ENCODE measurements at places on chromosomes 3 and 15.

- DNase-seq, result no peak
Measured at GRCh38 chr15:99006146-99006545, 1.4 kb downstream of the PGPEP1L start.

DNA sequence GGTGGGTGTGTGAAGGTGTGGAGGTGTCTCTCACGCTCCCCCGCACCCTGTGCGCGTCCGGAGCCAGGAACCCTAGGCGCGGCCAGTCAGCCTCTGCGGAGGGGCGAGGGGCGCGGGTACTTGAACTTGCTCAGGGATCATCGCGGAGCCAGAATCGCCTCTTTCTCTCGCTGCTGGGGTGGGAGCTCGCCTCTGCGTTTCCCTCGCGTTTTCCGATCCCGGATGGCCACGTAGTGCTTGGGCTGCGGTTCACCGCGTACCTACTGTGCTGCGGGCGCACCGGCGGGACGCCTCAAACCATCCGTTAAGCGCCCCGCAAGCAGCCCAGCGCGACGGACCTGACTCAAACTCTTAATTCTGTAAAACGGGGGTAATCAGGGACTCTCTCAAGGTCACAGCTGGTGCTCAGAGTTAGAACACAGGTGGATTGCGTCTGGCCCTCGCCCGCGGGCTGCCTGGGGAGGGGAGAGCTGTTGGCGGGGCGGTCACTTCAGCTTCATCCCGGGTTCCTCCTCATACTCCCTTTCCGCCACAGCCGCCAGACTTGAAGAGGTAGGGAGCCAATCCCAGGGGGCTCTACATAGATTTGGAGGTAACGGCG lies 686 bp downstream of the MYRIP start:
- no peak for DNase-seq

- no peak for DNase-seq
Measured at GRCh38 chr3:188085584-188086560, 68.1 kb upstream of the LPP start.

DNA sequence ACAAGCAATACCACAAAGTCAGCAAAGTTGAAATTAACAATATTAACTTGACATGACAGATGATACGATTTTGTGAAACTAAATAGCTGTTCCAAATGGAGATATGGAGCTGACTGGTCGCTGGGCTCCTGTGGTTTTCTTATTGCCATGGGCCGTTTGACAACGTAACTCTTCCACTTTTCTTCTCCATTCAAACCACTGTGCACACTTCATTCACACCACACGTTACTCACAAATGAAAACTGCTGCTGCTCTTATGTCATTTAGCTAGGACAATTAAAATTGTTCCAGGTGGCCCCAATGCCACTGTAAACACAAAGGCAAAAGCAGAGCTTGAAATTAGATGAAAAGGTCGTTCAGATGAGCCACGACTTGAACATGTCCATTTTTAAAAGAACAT lies 94.0 kb upstream of the VGLL4 start:
- DNase-seq, result no peak

DNA sequence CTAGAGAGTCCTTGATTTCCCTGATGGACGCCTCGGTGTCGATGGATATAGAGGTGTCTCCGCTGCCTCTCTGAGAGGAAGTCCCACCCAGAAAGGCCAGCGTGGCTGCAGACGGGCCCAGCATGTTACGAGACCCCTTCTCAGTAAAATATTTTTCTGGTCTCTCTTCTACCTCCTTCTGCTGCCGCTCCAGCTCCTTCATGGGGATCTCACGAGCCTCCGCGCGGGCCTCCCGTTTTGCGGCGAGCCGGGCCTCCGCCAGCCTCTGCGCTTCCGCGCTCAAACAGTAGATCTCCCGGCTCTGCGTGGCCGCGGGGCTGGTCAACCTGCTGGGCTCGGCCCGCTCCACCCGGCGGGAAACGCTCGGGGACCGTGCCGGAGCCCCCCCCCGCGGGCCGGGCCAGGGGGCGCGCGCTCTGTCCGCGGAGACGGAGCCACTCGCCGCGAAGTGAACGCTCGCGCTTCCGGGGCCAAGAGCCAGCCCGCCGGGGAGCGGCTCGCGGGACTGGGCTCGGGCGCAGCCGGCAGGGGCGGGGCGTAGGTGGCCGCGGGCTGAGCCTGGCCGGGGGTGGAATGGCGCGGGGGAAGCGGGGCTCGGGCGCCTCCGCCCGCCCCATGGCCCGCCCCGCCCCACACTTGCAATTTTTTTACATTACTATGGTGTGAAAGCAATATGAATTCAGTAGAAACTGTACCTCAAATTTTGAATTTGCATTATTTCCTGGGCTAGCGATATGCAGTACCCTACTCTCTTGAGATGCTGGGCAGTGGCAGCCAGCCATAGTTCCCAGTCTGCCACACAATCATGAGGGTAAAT lies 10.2 kb upstream of the KCNMB3 start:
- DNase-seq, result peak; percentile 56

DNA sequence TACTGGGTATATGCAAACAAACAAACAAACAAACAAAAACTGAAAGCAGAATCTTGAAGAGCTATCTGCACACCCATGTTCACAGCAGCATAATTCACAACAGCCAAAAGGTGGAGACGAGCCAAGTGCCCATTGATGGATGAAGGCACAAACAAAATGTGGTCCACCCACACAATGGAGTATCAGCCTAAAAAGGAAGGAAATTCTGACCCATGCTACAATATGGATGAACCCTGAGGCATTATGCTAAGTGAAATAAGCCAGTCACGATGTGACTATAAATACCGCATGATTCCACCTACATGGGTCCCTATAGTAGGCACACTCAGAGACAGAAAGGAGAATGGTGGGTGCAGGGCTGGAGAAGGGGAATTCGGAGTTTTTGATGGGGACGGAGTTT lies 24.1 kb downstream of the XPC start:
- no peak for DNase-seq

DNA sequence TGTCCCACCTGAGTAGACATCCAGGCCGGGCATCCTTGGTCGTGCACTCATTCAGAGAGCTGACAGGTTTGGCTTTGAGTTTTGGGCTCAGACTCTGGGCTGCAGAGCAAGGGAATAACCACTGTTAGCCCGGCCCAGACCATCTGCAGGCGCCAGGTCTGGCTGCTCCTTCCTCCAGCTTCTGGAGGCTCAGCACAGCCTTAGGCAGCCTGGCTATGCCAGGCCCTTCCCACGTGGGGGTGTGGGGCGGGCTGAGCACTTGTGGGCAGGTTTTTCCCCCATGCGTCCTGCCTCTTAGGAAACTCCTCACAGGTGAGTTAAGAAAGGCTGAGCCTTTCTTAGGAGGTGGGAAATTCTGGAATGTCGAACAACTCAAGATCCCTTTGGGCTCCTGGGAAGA lies 11.2 kb downstream of the PLA2G4B start:
- DNase-seq, result peak; percentile 71

DNA sequence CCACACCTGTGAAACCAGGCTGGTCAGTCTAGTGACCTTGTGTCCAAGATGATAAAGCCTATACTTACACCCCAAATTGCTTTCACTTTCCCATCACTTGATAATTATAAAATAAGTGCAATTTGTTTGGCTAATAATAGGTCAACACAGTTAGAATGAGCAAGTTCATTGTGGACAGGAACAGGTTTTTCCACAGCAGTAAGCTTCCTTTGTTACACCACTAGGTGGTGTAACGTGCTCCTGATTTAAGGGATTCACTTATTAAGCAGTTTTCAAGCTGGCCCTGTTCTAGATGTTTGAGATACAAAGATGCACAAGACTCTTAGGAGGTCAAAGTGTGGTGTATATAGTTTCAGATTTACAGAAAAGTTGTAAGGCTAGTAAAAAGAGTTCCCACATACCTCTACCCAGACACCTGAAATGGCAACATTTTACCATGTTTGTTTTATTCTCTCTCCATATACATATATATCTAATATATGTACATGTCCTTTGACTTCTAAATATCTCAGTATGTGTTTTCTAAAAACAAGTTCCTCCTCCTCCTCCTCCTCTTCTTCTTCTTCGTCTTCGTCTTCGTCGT lies 6.8 kb upstream of the MFSD1 start:
- DNase-seq, result peak; percentile 44

- peak; percentile 27 for DNase-seq
Measured at GRCh38 chr3:124663690-124664089, 66.6 kb upstream of the UMPS start.

GRCh38 chr3:192727032-192727847 lies at the start of gene FGF12:
Gene FGF12, minus strand, starts transcription at chr3:192727541.
- peak; percentile 49 for DNase-seq

DNA sequence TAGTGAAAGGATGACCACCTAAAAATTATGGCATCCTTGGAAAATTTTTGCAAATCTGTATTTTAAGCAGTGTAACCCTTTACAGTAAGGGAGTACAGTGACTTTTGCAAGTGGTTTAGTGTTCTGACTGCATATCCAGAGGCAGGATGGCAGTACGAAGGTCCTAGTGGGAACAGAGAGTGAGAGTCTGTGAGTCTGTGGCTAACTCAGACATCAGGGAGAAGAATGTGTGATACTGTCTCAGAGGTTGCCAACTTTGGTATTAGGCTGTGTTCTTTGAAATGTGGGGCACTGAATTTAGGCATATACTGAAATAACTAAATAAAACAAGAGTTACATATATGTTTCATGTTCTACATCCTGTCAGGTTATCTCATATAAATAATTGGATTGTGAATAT lies 25.7 kb downstream of the PRKCI start:
- no peak for DNase-seq

DNA sequence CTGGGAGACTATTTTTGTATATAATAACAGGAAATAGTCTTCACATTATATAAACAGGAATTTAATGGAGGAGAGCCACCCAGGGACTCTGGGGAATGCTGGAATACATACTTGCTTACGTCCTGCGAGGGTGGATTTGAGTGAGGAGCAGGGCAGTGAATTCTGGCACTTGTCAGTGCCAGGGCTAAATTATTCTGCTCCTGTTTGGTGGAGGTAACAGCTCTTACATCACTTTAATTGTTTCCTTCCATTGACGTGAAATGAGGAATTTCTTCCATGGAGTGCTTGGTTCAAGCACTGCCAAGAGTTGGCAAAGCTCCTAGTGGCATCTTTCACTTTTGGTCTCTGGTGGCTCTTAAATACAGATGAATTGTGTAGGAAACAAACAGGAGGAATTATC lies 94.1 kb upstream of the GOLGA8J start:
- DNase-seq, result no peak

DNA sequence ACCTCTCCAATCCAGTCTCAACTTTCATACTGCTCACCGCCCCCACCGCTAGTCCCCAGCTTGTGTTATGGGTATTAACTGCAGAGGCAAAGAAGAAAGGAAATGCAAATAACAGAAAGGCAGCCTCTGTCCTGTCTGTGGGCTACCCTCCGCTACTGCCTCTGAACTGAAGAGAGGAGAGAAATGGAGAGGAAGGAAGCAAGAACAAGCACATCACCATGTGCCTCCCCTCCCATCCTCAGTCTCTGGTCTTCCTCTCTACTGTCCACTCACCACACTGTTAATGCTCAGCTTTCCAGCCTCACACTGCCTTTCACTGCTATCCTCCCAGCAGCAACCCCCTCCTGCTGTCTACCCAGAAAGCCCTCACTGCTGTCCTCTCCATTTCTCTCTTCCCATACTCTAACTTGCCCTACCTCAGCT lies 139.0 kb upstream of the SLC2A2 start:
- no peak for DNase-seq

GRCh38 chr3:45623393-45623792 lies 28.8 kb downstream of the LIMD1 start:
- no peak for DNase-seq

Data from mammary epithelial cell (primary cell).